ENCODE measurements at places on chromosomes 7 and 10. TPM values are rescaled to one million over a fixed set of nuclear protein-coding genes. Genes with fewer than 3 reads are reported as not detected.
A peak's percentile ranks its signal among the peaks of the same experiment; 100 is the strongest.

- no peak for DNase-seq
These were observed 186.1 kb downstream of the BMPER start for GRCh38 chr7:34091321-34091917.

DNA sequence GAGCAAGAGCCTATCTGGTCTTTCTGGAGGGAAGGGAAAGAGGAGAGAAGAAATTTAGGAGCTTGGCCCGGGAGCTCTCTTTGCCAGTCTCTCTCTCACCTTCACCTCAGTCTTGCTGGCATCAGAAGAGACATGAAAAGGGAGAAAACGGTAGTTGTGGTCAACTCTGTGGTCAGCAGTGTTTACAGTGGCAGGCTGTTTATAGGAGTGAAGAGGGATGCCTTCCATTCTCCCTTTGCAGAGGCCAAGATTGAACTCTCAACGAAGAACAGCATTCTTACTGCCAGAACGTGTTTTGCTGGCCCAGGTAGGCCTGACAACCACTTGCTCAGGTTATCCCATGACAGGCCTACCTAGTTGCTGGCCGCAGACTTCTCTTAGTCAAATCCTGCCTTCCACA, 133.3 kb downstream of the CCDC3 start:
- no peak for DNase-seq

DNA sequence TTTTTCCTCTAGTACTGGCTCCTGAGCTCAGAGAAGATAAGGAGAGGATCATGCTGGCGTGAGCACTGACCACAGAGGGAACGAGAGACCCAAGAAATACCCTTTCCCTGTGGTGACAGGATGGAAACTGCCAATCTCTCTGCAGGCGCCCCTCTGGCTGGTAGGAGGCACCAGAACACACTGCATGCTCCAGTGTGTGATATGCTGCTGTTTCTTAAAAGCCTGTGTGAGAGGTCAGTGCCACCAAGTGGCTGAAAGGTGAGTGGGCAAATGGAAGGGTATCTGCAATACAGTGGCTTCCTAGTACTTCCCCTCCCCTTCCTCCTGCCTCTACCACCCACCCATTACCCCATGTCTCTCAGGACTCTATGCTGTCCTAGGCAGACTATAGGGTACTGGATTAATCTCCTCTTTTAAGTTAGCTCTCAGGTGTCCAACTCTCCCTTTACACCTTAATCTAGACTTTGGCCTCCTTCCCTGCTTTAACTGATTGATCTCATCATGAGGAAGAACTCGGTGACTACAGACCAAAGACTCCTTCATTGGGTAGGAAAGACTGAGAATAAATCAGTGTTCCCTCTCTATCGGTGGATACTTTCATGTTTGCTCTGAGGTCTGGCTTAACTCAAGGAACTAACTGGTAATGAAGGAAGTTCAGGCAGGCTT, 283.6 kb downstream of the ADRA2A start:
- DNase-seq = peak; percentile 12

- DNase-seq = no peak
These were observed 95.9 kb upstream of the LEP start for GRCh38 chr7:128145191-128145590.

DNA sequence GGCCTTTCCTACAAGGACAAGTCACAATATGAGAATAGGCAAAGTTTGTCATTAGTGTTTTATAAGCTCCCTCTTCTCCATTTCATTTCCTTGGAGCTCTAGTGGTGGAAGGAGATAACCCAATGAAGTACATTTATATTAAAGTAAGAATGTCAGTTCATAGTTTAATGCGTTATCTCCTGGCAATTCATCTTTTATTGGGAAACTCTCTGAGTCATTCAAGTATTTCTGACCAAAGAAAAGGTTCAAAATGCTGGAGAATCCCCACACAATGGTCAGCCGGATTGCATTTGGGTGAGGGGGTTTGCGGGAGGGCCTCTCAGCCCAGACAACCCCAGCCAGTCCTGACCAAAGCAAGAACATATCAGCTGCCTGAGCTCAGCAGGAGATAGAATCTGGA, 321.5 kb upstream of the NRP1 start:
- DNase-seq = no peak

DNA sequence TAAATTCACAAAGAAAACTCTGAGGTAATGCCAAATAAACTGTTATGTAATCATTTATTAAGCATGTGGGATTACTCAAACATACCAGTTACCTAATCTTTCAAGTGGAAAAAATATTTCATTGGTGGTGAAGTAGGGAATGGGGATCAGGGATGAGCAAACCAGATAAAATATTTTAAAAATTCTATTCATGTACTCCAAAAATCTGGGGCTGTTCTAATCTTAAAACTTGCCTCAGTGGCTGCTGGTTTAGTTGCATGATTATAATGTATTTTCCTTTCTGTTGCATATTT, 19.5 kb downstream of the LMOD2 start:
- no peak for DNase-seq

DNA sequence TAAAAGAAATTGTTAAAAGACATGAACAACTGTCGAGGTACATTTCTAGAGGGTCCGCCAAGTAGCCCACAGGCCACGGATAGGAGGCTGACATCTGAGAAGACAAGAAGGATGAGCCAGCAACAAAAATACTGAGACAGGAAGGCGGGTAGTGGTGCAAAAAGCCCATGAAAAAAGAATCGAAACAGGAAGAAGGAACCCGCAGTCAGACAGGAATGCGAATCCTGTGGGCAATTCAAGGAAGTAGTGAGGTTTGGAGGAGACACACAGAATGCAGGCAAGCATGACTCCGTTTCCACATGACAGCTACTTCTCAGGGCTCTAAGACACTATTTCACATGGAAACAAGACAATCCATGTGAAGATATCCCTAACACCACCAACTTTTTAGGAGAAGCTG, 125.2 kb downstream of the DOCK4 start:
- no peak for DNase-seq

DNA sequence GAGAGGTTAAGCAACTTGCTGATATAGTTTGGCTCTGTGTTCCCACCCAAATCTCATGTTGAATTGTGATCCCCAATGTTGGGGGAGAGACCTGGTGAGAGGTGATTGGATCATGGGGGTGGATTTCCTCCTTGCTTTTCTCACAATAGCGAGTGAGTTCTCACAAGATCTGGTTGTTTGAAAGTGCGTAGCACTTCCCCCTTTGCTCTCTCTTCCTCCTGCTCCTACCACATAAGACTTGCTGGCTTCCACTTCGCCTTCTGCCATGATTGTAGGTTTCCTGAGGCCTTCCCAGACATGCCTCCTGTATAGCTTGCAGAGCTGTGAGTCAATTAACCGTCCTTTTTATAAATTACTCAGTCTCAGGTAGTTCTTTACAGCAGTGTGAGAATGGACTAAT, 13.5 kb upstream of the ZNRF2 start:
- no peak for DNase-seq

Gene PNPLA8
- total RNA-seq = 37.2 TPM

Gene THSD7A
- total RNA-seq = 3.6 TPM

Gene EPHB6
- total RNA-seq = 3.8 TPM

Gene ENKUR
- not detected for total RNA-seq

Gene TBC1D12
- total RNA-seq = 6.1 TPM

Gene MMP21
- total RNA-seq = 0.47 TPM

Gene YAE1
- 24.4 TPM for total RNA-seq

Gene ADCY1
- 4.3 TPM for total RNA-seq

Gene ARHGEF5
- 4.4 TPM for total RNA-seq

Gene MRLN
- total RNA-seq = not detected
